ENCODE measurements at places on chromosomes 13 and 19.

DNA sequence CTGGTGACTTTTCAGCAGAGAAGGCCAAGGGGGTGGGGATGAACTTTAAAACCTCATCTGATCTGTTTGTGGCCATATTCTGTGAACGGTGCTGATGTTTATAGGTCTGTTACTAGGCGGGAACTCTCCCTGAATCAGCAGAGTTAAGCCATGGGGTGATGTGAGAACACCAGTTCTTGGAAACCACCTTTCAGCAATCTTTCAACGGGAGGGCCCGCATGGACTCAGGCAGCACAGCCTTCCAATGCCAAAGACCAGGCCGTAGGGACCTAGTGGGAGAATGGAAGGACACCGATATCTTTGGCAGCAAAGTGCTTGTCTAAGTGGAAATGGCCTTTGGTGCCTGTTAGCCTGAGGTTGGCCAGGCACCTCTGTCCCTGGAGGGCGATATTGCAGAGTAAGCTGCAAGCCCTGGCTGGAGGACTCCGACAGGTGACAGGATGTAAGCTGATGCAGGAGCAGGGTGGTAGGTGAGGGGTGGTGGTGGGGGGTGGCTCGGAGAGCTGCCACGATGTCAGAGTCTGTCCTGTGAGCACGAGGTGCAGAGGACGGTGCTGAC lies 57.0 kb downstream of the ERCC5 start:
- DNase-seq = no peak

DNA sequence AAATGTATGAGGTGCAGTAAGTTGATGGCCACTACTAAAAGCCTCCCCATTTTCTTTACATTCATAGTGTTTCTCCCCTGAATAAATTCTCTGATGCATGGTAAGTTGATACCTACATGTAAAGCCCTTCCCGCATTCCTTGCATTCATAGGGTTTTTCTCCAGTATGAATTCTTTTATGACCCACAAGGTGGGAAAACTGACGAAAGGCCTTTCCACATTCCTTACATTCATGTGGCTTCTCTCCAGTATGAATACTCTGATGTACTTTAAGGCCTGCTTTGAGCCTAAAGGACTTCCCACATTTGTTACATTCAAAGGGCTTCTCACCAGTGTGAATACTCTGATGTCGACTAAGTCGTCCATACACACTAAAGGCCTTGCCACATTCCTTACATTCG lies 20.5 kb downstream of the ZNF607 start:
- DNase-seq = no peak

DNA sequence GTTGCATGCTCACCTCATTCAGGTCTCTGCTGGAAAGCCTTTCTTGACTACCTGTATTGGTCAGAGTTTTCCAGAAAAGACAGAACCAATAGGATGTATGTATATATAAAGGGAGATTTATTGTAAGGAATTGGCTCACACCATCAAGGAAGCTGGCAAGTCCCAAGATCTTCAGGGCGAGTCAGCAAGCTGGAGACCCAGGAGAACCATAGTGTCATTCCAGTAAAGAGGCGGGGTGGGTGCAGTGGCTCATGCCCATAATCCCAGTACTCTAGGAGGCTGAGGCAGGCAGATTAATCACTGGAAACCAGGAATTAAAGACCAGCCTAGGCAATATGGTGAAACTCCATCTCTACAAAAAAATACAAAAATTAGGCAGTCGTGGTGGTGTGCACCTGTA lies 30.4 kb upstream of the FARP1 start:
- DNase-seq = no peak

GRCh38 chr13:44236370-44236769 lies 137.3 kb upstream of the SERP2 start:
- no peak for DNase-seq

- no peak for DNase-seq
Measured at GRCh38 chr13:111345682-111346081, 25.2 kb downstream of the TEX29 start.

- DNase-seq = no peak
Measured at GRCh38 chr13:32454886-32455593, 27.1 kb upstream of the N4BP2L1 start.

DNA sequence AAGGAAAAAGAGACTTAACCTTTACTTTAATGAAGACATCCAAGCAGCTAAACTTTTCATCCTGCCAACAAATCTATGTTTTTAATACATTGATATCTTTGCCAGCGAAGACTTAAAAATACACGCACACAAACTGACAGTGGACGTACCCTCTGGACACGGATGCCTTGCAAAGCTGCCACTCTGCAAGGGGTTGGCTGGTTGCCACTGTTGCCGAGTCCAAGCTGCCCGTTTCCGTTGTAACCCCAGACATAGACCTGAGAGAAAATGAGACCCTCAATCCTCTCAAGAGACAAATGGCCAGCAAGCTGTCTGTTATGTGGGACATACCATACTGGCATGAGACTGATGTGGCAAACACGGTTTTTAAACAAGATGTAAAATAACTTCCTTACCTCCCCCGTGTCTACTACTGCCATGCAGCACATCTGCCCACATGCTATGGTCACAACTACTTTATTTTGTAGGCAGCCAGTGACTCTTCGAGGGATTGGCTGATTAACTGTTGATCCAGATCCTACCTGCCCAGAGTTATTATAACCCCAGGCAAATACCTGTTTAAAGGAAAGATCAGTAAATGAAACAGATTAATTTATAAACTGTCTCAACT lies 21.2 kb downstream of the RCBTB2 start:
- no peak for DNase-seq

DNA sequence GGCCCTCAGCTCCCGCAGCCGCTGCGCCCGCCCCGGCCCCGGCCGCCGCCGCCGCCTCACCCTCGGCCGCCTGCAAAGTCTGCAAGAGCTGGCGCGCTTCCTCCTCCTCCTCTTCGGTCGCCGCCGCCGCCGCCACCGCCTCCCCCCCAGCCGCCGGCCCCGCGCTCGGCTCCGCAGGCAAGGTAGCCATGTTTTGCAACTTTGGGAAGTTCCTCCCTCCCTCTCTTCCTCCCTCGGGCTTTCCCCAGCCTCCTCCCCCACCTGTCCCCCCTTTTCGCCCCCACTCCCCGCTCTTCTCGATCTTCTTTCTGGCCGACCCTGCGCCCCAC lies 433 bp downstream of the SIX5 start:
- no peak for DNase-seq

GRCh38 chr19:40682431-40682964 lies 8.0 kb downstream of the NUMBL start:
- no peak for DNase-seq

DNA sequence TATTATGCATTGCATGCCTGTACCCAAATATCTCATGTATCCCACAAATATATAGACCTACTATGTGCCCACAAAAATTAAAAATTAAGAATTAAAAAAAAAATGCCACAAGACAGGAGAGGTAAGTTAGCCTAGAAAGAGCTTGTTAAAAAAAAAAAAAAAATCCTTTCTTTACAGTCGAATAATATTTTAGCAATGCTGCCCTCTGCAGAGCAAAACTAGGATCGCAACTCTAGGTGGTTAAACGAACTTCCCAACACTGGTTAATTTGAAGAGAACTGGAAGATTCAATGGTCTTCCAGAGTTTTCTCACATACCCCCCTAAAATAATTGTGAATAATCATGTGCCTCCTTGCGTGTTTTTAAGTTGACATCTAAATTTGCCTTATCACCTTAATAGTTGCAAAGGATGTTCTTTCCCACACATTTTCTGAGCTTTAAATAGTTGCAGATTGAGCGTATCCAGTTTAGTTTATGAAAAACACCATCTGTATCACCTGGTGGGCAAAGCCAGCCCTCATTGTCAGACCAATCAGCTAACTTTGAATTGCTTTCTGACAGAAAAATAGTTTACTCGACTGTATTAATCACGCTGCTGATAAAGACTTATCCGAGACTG lies 47.4 kb upstream of the RCBTB2 start:
- no peak for DNase-seq

- no peak for DNase-seq
Measured at GRCh38 chr13:97058926-97059325, 64.7 kb upstream of the OXGR1 start.

GRCh38 chr13:74037762-74038161 lies 96.4 kb downstream of the KLF12 start:
- no peak for DNase-seq
